IMR-90 (cell line): ENCODE measurements at places on chromosomes 13 and 19. TPM values are rescaled to one million over a fixed set of nuclear protein-coding genes. Genes with fewer than 3 reads are reported as not detected.

- H3K4me3 ChIP-seq, result no peak overlapping the region
- peaks cover 8% of the 10 kb centered on the region for H3K4me1 ChIP-seq
- no peaks in the 10 kb centered on the region for H3K36me3 ChIP-seq
- no peak overlapping the region for H3K27ac ChIP-seq
- peaks cover 16% of the 10 kb centered on the region; the same call in 1 of the 2 replicates for H3K27me3 ChIP-seq
Observed at GRCh38 chr13:114143806-114144605, 11.6 kb upstream of the RASA3 start.

DNA sequence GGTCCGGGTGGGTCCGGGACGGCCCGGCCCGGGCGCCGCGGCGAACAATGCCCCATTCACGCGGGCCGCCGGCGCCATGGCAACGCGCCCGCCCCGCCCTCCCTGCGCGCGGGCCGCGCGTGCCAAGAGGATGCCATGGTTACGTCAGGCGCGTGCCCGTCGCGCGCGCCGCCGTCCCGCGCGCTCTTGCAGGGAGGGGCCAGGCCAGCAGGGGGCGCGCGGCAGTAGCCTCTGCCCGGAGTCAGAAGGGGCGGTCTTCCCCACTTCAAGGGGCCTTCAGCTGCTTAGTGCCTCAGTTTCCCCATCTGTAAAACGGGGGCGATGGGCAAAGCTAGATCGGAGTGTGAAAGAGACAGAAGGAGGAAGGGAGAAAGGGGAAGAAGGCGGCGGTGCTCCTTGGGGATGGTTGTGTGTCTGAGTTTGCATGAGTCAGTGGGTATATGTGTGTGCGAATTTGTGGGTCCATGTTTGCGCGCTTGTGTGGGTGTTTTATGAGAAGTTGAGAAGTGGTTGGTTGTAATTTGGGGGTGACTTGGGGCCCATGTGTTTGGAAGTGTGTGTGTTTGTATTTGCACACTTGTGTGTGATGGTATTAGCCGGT, 11.6 kb upstream of the NFIX start:
- no peak overlapping the region for H3K27ac ChIP-seq
- H3K27me3 ChIP-seq, result no peaks in the 10 kb centered on the region
- H3K4me3 ChIP-seq, result peak overlapping the region; percentile 42
- peak; percentile 70 for DNase-seq
- H3K4me1 ChIP-seq, result peaks cover 3% of the 10 kb centered on the region; the same call in 1 of the 2 replicates

GRCh38 chr13:93284064-93284463, 57.5 kb downstream of the GPC6 start:
- H3K36me3 ChIP-seq, result no peaks in the 10 kb centered on the region
- DNase-seq, result no peak
- H3K27ac ChIP-seq, result no peak overlapping the region
- H3K4me3 ChIP-seq, result no peak overlapping the region

The RNF225 gene
- not detected in 2 replicates for total RNA-seq

The PABPC3 gene
- under 0.01 and 0.18 TPM in 2 replicates for total RNA-seq
